ENCODE measurements at places on chromosomes 1 and 21.

GRCh38 chr1:46719689-46720088 lies 775 bp upstream of the EFCAB14 start:
- DNase-seq: peak; percentile 29

DNA sequence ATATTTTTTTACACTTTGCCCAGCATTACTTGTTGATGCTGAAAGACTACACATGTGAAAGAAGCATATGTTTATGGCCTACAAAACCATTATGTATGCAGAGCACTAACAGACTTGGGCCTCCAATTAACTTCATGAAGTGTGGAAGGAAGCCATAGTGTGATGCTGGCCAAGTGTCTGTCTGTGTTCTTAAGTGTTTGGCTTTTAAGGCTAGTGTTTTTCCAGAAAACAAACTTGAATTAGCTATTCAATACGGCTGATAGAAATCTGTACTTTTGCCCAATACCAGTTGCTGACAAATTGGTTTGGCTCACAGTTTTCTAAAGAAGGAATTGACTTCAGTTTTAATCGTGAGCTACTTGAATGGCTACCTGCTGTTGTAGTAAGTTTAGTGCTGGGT lies 136.1 kb downstream of the ADGRL2 start:
- no peak for DNase-seq

DNA sequence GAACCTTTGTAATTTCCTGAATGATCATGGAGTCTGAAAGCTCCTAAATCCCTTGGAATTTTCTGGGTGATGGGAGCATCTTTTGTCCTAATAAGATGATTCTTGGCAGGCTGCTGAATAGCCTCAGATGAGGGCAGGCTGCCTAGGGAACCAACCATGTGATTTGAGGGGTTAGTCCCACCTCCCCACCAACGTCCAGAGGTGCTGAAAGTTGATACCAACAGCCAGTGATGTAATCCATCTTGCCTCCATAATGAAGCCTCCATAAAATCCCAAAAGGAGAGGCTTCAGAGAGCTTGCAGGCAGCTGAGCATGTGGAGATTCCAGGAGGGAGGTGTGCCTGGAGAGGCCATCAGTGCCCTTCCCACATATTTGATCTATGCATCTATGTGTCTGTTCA lies 43.7 kb downstream of the GTF2B start:
- no peak for DNase-seq

DNA sequence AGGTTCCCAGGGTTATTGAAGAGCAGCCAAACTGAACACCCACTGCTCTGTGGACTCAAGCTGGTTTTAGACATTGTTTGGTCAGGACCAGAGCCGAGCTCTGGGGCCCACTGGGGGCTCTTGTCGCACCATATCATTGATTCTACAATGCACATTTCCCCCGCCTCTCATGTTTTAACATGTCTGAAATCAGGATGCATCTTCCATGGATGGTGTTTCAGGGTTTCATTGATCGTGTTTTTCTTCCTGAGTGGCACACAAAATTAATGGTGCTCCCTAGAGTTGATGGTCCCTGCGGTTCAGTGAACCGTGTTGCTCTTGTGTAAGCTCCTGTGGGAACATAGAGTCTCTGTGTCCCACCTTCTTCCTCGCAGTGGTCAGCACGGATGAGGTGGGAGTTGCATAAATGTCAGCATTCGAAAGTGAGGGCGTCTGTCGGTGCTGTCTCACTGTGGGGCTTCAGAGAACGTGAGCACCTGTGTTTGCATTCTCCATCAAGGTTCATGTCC lies 38.3 kb downstream of the GALNT2 start:
- no peak for DNase-seq

DNA sequence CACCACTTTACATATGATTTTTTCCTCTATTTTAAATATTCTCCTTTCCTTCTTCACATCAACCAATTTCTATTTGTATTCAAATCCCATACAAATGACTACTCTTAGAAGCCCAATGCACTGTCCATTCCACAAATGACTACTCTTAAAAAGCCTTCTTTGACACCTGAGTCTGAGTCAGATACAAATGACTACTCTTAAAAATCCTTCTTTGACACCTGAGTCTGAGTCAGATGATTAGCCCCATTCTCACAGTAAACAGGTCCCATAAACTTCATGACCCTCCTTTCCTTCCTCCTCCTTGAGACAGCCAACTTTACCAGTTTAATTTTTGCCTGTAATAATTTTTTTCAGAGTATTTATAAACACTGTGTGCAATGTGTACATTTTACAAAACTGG lies 231.3 kb upstream of the USP25 start:
- no peak for DNase-seq

GRCh38 chr1:20212685-20213331 lies 26.5 kb upstream of the PLA2G2C start:
- DNase-seq: no peak

GRCh38 chr21:28614791-28615190 lies 377.9 kb downstream of the LTN1 start:
- no peak for DNase-seq

GRCh38 chr21:37564341-37564923 lies 197.9 kb downstream of the DYRK1A start:
- DNase-seq: peak; percentile 52

DNA sequence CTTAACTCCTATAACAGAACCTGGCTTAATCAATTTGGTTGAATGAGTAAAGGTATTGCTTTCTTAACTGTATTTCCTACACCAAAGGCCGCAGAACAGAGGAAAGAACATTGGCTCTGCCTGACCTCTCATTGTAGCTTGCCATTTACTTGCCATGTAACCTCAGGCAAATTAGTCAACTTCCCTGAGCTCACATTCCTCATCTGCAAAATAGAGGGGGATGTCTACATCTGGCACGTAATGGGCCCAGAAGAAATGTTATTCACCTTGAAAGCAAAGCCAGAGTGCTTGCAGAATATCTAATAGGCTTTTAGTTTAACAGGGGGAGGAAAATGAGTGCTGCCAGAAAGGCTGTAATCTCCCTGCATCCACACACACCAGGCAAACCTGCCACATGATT lies 44.3 kb downstream of the LAMC2 start:
- no peak for DNase-seq

DNA sequence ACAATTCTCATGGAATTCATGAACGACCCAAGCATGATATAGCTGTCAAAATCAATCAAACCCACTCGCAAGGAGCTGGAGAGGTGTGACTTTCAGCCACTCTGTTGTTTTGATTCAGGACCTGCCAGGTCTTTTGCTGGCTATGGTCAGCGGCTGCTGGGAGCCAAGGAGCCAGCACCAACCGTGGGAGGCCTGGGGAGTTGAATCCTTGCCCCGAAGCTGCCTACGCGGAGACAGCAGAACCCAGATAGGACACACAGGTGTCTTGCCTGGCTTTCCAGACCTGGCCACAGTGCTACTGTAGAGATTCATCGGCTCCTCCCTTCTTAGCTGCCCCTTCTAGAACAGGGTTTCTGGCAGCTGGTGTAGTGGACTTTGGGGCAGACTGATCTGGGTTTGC lies 42.7 kb downstream of the ZSCAN20 start:
- no peak for DNase-seq

GRCh38 chr1:36433102-36433501 lies 17.1 kb downstream of the OSCP1 start:
- DNase-seq: no peak

DNA sequence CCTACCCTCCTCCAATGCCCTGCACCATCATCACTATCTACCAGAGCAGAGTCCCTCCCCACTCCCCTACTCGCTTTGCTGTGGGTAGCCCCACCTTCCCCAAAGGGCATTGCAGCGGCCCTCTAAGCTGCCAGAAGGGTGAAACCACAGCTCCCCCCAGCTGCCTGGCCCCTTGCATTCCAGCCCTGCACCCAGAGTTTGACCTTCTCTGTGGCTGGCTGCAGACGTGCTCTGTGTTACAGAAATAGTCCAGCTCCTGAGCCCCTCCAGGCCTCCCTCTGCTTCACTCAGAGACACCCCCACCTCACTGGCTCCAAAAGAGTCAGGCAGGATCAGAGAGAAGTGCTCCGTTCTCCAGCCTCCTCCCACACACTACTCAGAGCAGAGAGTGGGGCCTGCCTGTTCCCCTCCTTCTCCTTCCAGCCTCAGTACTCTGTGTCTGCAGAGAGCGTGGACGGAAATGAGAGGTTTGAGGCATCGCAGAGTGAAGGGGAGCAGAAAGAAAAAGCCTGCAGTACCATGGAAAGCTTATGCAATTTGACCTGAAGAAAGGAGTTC lies 63.2 kb downstream of the PLEKHA6 start:
- DNase-seq: peak; percentile 86

DNA sequence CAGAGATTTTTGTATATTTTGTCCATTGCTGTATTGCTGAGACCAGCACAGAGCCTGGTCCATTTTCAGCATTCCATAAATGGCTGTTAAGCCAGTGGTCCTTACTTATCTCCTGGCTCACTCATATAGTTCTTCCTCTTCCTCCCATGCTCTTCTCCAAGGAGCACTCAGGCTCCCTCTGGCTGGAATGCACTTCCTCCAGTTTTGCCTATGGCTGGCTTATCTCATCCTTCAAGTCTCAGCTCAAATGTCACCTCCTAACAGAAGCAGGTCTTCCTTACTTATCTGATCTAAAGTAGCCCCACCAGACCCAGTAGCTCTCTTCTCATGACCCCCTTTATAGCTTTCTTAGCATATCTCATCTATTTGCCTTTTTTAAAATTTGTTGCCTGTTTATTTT lies 146.9 kb downstream of the SLC30A10 start:
- no peak for DNase-seq

DNA sequence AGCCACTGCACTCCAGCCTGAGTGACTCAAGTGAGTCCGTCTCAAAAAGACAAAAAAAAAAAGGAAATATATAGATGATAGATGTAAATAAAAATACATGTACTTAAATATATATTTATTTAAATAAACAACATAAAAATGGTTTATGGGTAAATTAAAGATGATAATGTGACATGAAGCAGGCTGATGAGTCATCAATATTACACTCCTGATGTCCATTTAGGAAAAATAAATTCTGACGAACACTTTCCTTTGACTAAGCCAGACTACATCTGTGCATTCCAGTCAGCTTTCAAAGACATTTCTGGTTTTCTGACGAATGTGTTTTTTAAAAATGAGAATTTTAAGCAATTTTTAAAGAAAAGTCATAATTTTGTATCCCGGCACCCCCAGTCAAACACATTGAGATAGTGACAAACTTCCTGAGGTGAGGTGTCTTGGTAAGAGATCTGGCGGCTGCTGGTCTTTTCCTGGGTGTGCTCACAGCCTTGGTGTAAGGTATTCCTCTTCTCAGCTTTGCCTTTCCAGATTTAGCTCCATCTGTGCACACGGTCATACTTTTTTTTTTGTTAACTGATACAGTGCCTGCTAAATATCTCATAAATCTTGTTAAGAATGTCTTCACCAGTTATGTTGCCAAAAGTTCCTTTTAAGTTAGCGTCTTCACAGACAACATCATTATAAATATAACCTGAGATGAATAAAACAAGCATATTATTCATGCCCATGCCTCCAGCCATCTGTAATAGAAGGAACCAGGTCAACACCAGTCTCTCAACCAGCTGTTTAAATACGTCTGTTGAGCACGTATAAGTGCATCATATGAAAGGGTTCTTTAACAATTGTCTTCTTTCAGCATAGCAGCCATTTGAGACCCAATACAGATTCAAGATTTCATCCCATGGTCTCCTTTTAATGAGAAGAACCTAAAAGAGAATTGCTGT lies 214.5 kb upstream of the PLD5 start:
- DNase-seq: no peak

DNA sequence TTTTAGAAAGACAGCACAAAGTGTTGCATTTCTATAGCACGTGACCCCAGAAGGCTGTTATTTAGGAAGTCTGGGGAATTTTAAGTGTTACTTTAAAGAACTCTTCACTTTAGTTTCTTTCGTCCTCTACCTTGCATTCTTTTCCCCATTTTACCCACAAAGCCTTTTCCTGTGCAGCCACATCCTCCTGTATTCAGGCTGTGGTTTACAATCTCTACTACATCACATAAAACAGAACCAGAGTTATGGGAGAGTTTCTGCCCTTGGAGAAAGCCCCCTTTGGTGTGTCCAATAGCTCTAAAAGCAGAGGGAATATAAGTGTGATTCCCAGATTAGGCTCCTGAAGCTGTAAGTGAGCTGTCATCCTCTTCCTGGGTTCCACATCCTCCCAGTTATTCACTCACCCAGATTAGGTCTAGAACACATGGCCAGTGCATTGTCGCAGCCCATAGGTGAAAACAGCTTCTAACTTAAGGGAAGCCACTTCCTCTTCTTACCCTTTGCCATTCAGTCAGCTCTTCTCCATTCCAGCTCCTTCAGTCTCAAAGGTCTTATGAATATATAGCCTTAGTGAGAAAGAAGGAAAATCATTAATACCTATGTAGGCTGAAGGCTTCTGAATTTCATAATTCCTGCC lies 171.1 kb downstream of the PIGK start:
- no peak for DNase-seq

- DNase-seq: no peak
These were observed 35.9 kb downstream of the EPHA2 start for GRCh38 chr1:16119926-16120325.

GRCh38 chr1:180925471-180926051 lies 12.9 kb downstream of the KIAA1614 start:
- DNase-seq: no peak

GRCh38 chr1:167564612-167565270 lies 11.2 kb upstream of the CREG1 start:
- DNase-seq: no peak

GRCh38 chr1:22835636-22836319 lies 125.1 kb downstream of the EPHB2 start:
- DNase-seq: no peak

- no peak for DNase-seq
These were observed 9.1 kb downstream of the GALNT2 start for GRCh38 chr1:230076121-230076520.

GRCh38 chr1:188429386-188429785 lies 1600.6 kb downstream of the PLA2G4A start:
- DNase-seq: no peak

DNA sequence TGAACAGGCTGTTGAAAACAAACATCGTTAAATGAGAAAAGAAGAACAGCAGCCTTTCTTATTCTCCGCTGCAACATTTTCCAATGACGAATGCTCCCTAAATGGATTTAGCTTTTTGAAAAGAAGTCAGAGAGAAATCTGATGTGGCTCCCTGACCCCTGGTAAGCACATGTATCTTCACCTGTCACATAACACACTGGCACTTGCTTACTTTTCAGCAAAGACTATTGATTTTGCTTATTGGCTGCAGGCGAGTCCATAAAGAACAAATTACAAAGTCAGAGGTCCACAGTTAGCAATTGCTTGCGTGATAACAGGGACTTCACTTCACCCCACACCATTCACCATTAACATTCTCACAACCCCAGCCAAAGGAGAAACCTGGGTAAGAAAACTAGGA lies 362.8 kb downstream of the GPATCH2 start:
- DNase-seq: no peak
